ENCODE measurements at places on chromosomes 5 and 9.

DNA sequence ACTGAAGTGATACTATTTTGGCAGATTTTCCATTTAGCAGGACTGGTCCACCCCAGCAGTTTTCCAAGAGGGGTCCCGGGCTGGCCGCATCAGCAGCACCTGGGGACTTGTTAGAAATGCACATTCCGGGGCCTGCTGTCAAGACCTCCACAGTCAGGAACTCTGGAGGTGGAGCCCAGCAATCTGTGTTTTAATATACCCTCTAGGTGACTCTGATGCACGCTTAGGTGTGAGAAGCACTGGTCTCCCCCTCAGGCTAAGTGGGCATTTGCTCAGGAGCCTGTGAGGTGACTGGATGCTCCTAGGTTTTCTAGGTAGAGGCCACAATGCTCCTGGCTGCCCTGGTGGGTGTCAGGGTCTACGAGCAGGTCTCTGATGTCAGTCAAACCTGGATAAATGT, 81.7 kb downstream of the DCP2 start:
- DNase-seq = no peak

GRCh38 chr9:99663297-99663696, 158.4 kb upstream of the NR4A3 start:
- DNase-seq = no peak

DNA sequence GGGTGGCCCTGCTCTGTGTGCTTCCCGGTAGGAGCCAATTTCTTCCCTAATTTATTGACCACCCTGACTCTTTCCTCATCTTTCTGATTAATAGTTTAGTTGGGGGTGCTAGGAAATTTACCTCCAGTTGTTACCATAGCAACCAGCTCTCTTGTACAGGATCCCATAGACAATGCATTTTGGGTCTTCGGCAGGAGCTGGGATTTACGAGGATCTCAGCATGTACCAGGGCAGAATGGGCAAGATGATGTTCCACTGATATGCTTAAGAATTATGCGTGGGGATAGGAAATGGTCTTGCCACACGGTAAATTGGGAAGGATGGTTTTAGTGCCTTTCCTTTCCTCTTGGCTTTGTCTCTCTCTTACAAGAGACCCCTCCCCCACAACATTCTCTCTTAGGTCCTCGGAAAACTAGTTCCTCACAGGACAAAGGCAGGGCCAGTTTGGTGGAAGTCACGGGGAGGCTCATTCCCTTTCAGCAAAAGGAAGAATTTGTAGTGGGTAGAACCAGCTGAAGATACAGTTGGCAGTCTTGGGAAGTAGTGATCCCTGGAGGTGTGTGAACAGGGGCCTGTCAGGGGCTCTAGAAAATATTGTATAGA, 133.4 kb upstream of the SHB start:
- no peak for DNase-seq

- no peak for DNase-seq
These were observed 451.3 kb downstream of the SEMA5A start for GRCh38 chr5:9094582-9094981.

DNA sequence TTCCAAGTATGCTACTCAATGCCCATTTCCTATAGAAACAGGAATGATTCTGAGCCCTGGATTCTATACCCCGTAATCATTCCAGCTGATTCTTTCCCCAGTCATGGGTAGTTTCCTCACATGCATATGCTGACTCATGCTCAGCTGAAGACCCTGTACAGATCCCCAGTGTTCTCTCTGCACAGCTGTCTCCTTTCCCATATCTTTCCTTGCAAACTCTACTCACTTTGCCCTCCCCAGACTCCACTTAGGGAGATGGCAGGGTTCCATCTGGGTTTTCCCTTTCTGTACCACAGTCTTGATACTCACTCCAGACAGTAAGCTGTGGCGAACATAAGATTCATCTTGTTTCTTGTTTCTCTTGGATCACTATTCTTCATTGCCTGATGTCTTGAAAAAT, 357.6 kb downstream of the RAB3C start:
- DNase-seq = no peak

DNA sequence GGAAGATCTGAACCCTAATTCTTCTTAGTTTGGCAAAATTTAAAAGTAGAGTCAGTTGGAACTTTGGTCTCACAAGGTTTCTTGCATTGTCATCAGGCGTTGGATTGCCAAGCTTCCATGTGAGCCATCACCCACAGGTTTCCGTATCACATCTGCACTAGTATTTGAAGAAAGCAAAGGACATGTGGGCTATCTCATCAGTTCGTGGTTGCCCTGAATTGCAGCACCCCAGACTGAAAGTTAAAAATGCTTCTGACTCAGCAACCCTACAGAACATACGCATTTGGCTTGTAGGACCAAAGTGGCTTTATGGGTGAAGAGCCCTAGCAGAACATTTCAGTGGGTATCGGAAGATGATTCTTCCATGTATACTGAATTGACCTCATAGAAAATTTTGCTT, 358.0 kb downstream of the ENC1 start:
- no peak for DNase-seq

DNA sequence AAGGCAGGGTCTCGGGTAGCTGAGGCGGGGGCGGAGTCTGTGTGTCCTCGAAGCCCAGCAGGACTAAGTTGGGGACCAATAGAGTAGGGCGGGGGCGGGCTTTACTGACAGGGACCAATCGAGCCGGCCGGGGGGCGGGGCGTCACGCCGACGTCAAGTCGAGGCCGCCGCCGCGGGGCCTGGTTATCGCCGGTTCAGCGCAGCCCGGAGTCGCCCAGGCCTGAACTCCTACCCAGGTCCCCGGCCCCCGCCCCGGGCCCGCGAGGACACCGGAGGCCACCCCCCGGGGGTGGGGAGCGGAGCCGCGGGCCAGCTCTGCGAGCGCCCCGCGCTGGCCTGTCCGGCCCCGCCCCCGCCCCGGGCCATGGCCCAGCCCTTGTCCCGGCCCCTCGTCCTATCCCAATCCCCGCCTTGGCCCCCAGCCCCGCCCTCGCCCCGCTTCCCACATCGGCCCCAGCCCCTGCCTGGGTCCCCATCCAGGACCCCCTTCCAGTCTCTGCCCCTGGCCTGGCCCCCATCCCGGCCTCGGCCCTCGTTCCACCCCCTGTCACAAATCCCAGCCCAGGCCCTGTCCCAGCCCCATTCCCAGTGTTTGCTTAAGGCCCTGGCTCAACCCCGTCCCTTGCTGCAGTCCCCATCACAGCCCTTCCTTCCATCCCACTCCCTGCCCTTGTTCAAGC, at the start of gene TMEM8B:
Gene TMEM8B, plus strand, starts transcription at position 145 of the 680 bp plus-strand sequence. Its CDS starts 220 bp downstream, at position 365.
- peak; percentile 93 for DNase-seq

GRCh38 chr9:89455356-89455824, 42.5 kb downstream of the SEMA4D start:
- peak; percentile 39 for DNase-seq

GRCh38 chr5:98168871-98169270, 604.6 kb upstream of the RGMB start:
- no peak for DNase-seq

DNA sequence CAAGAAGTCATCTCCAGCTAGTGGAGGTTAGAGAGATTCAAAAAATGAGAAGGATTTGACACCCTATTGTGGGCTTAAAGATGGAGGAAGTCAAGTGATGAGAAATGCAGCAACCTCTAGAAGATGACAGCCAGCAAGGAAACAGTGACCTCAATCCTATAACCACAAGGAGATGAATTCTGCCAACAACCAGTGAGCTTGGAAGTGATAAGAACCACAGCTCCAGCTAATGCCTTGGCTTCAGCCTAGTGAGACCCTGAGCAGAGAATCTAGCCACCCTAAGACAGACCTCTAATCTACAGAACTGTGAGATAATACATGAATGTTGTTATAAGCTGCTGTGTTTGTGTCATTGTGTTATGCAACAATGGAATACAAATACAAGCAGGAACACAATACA, 262.4 kb downstream of the GRIA1 start:
- no peak for DNase-seq

- no peak for DNase-seq
These were observed 351.8 kb downstream of the RAB3C start for GRCh38 chr5:58934629-58935097.

- no peak for DNase-seq
These were observed 4.2 kb downstream of the PTRH1 start for GRCh38 chr9:127711226-127711701.

DNA sequence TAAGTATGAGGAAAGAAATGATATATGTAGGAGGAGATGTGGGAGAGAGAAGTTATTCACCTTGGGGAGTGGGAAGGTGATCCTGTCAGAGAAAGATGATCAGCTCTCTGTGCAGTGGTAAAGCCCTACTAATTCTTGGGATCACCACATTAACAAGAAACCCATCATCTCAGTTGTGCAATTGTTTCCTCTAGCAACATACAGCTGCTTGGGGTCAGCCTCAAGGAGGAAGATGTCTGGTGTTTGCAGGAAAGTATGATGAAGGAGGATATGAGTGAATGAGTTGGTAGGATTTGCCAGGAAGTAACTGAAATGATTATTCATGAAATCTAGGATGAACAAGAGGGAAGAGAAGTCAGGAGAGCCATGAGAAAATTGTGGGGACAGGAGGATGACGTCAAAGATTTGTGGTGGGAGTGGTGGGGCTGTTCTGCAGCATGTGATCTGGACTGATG, 50.1 kb downstream of the TNFSF8 start:
- no peak for DNase-seq

DNA sequence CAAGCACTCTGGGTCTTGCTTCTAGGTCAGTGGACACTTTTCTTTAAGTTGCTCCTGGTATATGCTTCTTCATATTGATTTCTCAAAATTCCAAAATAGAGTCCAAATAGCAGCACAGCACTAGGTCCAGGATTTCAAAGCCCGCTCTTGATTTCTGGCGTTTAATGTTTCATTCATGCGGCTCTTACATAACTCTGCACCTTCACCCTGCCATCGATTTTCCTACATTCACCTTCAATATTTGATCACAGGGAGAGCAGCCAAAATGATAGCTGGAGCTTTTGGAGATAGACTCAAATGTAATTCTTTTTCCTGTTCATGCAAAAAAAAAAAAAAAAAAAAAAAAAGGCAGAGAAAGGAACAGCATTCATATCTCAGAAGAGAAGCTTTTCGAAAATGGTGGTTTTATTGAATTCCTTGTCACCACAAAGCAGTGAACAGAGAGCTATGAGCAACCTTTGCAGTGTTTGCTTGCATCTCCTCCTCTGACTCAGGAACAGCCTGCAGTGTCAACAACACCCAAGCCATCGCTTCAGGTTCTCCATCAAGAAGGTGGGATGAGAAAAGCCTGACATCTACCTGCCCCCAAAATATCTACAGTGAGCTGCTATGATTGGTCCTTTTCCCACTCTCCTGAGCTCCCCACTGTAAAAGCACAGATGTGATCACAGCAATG, 97.8 kb downstream of the MED10 start:
- DNase-seq = no peak

DNA sequence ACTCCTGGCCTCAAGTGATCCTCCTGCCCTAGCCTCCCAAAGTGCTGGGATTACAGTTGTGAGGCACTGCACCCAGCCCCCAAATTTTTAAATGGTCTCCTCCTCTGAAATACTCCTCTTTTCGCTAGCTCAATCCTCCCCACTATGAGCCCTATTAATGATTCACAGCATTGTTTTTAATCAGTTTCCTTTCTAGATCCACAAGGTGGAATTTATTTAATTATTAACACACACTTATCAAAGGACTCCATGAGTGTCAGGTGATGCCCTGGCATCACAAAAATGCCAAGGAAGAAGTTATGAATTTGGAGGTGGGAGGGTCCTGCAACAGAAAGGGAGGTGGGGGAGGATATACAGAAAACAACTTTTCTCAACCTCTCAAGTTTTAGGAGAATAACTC, 806.5 kb downstream of the PRELID2 start:
- DNase-seq = no peak

DNA sequence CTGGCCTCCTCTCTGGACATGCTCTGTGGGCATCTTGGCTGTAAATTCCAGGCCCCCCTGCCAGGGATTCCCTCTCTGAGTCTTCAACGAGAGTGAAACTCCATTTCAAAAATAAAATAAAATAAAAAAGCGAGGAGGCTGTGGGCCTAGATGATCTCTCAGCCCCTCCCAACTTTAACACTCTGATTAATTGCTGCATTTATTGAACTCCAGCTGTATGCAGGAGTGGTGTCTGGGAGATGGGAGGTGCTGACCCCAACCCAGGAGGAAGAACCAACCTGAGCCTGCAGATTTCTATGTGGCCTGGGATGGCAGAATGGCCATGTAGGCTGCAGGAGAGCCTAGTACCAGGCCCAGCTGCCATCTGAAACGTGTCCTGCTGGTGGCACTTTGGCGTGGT, 154.5 kb upstream of the IER5L start:
- no peak for DNase-seq

DNA sequence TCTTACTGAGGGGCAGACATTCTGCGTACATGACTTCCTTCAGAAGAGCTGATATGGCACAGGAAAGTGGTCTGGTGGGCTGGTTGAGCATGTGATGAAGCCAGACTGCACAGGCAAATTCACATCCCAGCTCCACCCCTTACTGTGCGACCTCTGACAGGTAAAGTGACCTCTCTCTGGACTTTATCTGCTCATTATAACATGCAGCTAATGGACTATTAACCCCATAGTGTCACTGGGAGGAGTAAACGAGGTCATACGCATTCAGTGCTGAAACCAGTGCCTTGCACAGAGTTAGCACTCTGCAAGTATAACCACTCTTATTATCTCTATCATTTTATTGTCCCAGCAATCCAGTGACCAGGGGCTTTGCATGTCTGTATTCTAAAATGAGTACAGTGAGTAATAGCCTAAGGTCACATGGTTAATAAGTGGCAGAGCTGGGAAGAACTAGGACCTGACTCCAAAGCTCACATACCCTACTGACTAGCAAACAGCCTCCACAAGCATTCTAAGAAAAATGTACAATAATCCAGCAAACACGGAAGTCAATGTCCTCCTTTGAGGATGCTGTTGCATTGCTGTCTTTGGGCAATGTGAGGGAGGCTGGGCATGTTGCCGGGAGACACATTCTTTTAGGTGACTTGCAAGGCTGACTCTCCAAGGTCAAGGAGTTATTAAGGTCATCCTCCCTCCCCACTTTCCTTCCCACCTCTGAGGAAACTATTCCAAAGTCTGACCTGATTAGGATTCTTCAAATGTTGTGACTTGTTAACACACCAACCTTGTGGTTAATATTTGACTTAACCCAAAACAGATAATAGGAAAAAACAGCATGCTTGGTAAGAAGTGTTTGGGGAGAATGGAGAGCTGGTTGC, 19.0 kb downstream of the GLRX start:
- no peak for DNase-seq

GRCh38 chr9:87898151-87898550, 15.5 kb downstream of the SPATA31E1 start:
- DNase-seq = no peak

DNA sequence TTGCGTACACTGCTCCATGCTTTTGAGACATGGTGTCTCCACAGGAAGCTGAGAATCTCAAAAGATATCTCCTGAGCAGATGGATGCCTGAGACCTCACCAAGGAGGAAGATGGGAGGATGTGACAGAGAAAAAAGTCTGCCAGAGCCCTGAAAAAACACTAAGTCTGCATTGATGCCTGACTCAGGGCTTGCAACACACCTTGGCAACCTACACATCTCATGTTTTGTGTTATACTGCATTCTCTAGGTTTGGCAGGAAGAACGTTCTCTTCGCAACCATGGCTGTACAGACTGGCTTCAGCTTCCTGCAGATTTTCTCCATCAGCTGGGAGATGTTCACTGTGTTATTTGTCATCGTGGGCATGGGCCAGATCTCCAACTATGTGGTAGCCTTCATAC, 19.2 kb downstream of the SLC22A4 start:
- DNase-seq = no peak

All from CD4-positive, alpha-beta T cell treated with Interleukin-4 for 1 hour (primary cell).